NCI-H1436 (cell line): ENCODE measurements at places on chromosomes 13 and 19.

- DNase-seq, result no peak
Measured at GRCh38 chr13:44507639-44508038, 68.5 kb downstream of the TSC22D1 start.

DNA sequence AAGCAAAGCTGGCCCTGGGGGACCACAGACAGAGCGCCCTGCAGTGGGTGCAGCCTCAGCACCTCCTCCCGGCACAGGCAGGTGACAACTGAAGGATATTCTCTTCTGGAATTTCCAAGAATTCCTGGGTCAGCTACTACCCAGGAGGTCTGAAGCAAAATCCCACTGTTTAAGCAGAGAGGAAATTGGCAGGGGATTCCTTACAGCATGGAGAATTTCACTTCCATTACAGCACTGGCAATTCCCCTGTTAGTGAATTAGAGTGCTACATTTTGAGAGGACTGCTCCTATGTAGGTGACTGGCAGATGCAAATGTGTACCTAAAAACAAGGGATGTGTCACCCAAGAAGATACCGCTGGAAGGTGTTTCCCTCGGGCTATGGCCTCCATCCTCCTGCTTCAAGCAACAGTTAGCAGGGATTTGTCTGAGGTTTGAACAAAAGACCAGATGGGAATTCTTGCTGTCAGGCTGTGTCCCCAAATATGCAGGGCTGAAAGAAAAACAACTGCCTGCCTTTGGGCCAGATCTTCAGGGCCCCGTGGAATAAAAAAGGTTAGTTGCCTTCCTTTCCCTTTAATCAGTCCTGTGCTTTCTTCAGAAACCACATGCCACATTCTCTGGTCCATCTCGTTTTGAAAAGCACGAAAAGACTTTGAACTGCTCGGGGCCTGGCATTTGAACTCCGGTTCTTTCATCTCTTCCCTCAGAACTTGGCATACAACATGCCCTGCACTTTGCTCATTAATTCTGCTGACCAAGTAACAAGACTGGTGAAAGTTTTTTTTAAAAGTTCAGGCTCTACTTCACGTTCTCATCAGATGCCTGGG lies 296.4 kb downstream of the DNAJC15 start:
- no peak for DNase-seq

GRCh38 chr13:95083758-95084157 lies 217.5 kb downstream of the ABCC4 start:
- DNase-seq, result no peak

DNA sequence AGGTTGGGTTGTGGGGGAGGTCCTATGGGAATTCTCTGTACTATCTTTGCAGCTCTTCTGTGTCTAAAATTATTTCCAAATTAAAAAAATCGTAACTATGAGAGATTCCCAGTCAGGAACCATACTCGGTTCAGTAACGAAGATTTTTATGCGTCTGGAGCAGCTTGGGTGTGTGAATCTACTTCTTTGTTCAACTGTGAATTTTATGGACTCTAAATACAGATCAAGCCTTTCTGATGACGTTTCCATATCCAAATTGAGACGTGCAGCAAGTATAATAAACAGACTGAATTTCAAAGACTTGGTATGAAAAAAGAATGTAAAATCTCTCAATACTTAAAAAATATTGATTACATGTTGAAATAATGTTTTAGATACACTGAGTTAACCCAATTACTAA lies 30.9 kb downstream of the MLLT1 start:
- DNase-seq, result no peak

- DNase-seq, result no peak
Measured at GRCh38 chr13:98746968-98747367, 5.5 kb downstream of the SLC15A1 start.

- no peak for DNase-seq
Measured at GRCh38 chr13:35824395-35824794, 306.8 kb downstream of the DCLK1 start.

GRCh38 chr13:83794583-83794982 lies 87.7 kb downstream of the SLITRK1 start:
- no peak for DNase-seq

- DNase-seq, result no peak
Measured at GRCh38 chr19:43727593-43727853, 11.6 kb downstream of the IRGC start.
